Daoy (cell line): ENCODE measurements at places on chromosomes 7 and 10. TPM values are rescaled to one million over a fixed set of nuclear protein-coding genes. Genes with fewer than 3 reads are reported as not detected.

- DNase-seq, result no peak
These were observed 88.0 kb upstream of the ADAM12 start for GRCh38 chr10:126476246-126476645.

DNA sequence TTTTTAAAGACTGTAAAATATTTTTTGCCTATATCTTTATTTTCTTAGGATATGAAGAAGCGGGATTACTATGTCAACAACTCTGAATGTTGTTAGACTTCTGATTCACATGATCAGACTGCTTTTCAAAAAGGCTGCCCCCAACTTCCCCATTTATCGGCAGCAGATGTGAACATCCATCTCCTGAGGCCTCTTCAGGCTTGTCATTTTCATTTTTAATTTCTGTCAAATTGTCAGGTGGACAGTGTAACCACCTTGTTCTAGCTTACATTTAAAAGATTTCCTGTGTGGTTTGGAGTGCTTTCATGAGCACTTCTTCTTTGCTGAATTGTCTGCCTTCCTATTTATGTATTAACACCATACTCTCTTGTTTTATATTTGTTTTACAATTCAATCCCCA lies 78.8 kb upstream of the GSDME start:
- no peak for DNase-seq

- no peak for DNase-seq
These were observed 299.8 kb downstream of the CAMK1D start for GRCh38 chr10:12649012-12649584.

DNA sequence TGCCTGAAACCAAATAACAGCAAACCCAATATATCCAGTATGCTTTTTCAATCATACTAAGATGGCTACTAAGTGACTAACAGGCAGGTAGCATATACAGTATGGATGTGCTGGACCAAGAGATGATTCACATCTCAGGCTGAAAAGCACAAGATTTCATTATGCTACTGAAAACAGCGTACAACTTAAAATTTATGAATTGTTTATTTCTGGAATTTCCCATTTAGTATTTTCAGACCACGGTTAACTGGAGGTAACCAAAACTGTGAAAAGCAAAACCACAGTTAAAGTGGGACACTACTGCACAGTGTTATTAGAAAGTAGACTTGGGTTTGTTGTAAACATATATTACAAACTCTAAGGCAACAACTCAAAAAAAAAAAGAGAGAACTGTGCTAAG lies 91.5 kb downstream of the KMT2C start:
- no peak for DNase-seq

DNA sequence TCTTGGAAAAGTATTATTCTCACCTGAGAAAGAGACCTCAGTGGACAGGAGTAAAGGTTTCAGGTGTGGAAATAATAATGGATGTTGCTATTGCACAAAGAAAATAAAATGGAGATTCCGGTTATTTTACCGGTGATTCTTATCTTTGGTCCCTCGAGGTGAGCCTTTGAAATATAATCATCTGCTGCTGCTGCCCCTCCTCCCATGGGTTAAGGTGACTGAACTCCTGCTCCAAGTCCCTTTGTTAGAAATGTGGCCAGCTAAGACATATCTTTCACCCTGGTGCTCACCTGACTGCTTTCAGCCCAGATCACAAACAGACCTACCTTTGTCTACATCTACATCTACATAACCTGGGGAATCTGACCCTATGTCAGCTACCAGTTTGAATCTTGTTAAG lies 5.7 kb downstream of the CUBN start:
- no peak for DNase-seq

GRCh38 chr10:60820093-60820754 lies 41.9 kb downstream of the CDK1 start:
- DNase-seq, result peak; percentile 31

- no peak for DNase-seq
These were observed 78.9 kb downstream of the ALOX5 start for GRCh38 chr10:45452743-45453452.

DNA sequence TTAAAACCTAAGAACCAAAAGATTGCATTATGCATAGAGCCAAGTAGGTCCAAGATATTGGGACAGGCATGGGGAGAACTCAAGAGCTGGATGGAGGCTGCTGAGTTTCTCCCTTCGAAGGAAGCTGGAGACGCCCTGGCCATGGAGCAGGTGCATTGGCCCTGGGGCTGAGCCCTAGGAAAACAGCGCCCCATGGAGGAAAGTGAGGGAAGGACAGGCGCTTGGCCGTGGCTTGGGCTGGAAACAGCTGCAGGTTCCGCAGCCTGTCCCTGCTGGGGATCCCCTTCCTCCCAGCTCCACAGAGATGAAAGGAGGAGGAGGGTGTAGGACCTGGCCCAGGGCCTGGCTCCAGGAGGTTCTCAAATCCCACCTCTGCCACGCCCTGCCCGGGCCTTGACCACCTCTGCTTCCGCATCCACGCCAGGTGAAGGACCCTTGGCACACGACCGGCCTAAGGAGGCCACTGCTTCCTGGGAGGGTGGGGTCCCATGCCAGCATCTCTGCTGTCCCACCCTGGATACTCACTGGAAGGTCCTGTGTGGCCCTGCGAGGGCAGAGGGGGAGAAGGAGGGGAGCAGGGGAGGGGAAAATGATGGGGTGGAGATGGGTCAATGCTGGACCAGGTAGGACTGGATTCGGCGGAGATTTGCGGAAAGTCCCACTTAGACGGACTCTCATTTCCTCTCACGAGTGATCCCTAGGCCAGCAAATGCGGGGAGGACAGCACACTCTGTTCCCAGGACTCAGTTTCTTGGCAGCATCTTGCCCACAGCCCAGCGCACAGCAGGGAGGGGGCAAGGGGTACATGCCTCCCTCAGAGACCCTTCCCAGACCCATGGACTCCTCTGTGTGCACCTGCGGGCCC lies 258.6 kb upstream of the TCERG1L start:
- DNase-seq, result peak; percentile 29

DNA sequence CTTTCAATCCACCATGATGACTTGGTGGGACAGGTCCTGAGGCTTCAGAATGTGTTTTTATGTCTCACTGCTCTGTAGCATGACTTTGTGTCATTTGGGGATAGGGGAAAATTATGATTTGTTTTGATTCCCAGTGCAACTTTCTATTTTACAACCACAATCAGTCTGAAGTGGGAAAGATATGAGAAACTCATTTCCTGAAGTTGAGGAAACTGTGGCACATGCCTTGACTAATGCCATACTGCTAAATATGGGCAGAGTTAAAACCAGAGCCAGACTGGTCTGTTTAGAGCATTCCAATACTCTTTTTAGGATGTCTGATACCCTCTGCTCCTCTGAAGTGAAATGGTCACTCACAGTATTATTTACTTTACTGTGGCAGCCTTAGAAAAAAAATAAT lies 307.7 kb downstream of the ADRA2A start:
- DNase-seq, result no peak

DNA sequence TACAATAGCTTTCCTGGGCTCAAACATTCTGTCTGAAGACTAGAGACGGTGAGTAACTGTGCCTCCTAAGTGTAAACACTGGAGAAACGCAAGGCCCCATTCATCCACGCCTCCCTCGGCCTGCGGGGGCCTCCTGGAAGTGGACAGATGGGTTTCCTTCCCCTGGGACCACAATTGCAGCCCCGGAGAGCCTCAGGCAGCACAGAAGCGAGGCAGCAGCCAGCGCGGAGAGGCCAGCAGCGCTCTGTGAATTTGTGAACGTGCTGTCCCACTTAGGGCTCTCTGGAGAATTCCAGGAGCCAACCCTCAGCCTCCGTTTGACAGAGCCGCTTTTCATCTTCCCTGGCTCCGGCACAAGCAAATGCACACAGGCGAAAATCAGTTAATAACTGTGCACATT lies 23.2 kb upstream of the CALN1 start:
- DNase-seq, result peak; percentile 22

DNA sequence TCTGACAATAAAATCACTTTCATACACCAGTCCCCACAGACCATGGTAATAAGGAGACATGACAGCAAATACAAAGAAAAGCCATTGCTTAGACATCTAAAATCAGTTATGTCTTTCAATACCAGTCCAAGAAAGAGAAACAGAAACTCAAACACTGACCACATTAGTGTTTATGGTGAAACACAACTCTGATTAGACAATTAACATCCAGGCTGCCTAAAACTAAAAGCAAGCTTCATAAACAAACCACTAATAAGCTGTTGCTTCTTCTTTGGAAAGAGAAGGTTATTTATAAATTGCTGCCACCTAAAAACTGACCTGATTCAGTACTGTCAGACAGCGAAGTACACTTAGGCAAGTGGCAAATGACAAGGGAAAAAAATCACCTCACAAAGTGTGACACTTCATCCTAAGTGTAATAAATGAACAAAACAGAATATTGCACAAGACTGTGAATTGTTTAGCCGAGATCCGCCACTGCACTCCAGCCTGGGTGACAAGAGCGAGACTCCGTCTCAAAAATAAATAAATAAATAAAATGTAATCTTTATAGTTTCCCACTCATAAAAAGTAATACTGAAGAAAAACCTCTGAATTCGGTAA lies 277.4 kb downstream of the PARD3 start:
- DNase-seq, result no peak

GRCh38 chr7:127361736-127362135 lies 30.8 kb downstream of the ZNF800 start:
- DNase-seq, result no peak

DNA sequence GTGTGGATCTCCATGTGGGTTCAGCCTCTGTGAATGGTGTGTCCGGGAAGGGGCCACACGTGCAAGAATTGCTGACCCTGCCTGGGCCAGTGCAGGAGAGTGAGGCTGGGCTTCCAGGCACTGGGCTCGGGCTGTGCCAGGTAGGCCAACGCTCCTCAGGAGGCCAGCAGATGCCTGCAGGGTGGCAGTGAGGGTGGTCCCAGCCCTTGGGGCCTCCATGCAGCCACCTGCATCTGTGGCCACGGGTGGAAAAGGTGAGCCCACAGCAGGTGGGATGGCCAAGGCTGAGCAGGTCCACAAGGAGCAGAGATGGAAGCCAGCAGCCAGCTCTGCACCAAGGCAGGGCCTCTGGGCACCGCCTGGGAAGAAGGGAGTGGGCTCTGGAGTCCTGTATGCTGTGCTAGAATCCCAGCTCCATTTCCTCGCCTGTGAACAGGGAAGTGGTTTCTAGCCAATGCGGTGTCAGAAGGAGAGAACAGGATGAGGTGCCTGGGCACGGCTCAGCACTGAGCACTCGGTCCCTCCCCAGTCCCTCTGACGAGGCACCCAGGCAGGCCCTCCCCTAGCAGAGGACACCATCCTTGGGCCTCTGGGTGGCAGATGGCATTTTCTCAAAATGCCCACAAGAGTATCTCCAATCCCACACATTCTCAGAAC lies 31.1 kb upstream of the RET start:
- DNase-seq, result no peak

DNA sequence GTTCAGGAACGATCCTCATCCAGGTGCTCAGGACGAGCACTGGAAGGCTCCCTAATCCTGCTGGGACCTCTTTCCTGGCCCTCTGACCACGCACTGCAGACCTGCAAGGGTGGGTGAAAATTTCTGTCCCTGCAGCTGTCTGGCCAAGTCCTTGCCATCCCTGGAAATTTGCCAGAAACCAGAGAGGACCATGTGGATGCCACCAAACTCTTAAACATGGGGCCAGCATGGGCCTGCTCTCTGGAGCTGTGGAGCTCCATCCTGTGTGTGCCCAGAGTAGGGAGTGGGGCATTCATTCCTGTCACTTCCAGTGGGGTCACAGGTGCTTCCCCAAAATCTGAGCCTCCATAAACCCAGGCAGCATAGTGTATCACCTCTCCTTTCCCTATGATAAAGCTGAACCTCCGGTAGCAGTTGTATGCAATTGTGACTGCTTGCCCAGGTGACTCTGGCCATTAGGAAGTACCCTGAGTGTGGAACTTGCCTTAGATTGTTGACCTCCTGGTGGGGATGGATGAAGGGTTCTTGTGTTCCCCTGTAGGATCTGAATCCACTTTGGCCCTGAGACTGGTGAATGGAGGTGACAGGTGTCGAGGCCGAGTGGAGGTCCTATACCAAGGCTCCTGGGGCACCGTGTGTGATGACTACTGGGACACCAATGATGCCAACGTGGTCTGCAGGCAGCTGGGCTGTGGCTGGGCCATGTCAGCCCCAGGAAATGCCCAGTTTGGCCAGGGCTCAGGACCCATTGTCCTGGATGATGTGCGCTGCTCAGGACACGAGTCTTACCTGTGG lies 57.1 kb downstream of the DMBT1 start:
- no peak for DNase-seq

- DNase-seq, result no peak
These were observed 32.8 kb downstream of the LYZL1 start for GRCh38 chr10:29321656-29322055.

DNA sequence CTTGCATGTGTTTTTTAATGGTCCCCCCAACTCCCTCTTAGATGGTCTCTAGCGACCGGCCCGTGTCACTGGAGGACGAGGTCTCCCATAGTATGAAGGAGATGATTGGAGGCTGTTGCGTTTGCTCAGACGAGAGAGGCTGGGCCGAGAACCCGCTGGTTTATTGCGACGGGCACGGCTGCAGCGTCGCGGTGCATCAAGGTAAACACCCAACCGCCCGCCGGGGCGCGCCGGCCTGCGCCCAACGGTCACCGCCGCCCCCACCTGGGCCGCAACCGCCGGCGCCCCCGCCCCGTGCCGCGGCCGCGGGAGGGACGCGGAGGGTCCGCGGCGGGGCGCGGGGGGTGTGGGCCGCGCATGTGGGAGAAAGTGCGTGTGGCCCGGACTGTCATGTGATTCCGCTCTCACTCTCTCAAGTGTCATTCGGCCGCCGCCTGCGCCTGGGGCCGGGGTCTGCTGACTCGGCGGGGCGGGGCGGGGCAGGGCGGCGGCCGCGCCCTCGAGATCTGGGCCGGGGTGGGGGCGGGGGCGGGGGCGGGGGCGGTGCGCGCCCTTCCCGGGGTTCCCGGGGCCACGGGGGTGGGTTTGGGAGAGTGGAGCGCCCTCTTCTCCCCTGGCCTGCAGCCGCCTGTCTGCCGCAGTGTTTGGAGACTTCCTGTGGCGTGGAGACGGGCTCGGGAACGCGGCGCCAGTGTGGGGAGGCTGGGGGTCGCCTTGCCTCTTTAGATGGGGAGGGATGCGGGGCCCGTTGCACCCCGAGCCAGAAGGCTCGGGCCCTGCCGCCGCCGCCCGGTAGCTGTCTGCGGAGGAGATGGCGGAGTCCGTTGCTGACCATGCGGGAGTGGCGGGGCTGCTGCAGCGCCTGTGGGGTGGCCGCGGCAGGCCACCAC lies 817 bp downstream of the MLLT10 start:
- DNase-seq, result peak; percentile 39

DNA sequence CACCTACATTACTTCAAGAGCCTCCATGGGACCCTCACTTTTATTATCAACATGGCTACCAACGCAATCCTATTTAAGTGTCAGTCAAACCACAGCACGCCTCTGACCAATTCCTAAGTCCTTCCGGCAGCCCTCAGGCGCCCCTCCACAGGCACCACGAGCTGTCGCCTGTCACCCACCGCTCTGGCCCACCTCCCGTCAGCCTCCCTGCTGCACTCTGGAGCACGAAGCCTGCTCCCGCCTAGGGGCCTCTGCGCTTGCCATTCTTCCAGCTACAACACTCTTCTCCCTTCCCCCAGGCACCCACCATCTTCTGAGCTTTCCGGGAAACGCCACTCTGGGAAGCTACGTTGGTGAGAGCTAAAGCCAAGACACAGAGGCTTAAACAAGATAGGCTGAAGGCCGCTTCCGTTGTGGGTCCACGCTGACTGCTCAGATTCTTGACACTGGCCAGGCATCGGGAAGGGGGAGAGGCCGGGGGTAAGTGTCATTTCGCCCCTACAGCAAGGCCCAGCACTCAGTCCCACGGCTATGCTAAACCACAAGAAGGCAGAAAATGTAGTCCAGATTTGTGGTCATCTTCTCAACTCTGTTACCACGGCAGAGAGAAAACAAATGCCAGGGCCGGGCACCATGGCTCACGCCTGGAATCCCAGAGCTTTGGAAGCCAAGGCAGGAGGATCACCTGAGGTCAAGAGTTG lies 56.7 kb downstream of the GNA12 start:
- peak; percentile 52 for DNase-seq

The GSTO2 gene
- 0.06 and 0.48 TPM in 2 replicates for total RNA-seq

The PKD2L1 gene
- total RNA-seq, result not detected in 2 replicates

The PDE6C gene
- total RNA-seq, result not detected in 2 replicates
